ENCODE measurements at places on chromosomes 7 and 10.

- DNase-seq: no peak
These were observed 6.4 kb upstream of the ZNF398 start for GRCh38 chr7:149140831-149141230.

- DNase-seq: no peak
These were observed 25.6 kb downstream of the IRF5 start for GRCh38 chr7:128963327-128963757.

- no peak for DNase-seq
These were observed 490.8 kb downstream of the TNS3 start for GRCh38 chr7:47091141-47091540.

DNA sequence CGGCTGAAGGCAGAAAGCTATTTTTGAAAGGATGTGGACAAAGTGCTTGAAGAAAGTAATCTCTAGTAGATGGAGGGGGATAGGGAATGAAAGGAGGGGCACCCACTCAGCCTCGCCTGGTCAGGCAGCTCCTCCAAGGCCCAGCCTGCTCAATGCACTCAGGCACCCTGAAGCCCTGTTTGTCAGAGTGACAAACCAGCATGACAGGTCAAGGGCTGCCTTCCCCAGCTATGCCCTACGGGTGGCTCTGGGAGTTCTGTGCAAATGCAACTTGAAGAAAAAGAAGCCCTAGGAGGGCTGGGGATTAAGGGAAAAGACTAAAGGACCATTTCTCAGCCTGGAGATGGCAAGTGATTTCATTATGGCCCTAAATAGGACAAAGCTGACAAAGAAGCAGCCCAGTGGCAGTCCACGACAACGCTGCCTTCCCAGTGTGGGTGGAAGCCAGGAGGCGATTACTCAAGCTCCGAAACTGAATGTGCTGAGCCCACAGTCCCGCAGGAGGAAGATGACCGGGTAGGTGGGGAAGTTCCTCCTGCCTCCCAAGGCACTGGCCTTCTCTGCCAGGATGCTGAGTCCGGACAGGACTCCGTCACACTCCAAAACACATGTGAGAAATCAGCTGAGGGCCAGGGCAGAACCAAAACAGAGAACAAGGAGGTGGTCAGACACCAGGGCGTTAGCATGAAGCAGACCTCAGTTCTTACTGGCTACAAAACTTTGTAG, 16.3 kb downstream of the LIPA start:
- no peak for DNase-seq

GRCh38 chr7:44331682-44332081, 6.3 kb upstream of the CAMK2B start:
- no peak for DNase-seq

- DNase-seq: peak; percentile 29
These were observed 37.3 kb upstream of the PRSS1 start for GRCh38 chr7:142711746-142712616.

GRCh38 chr10:113569576-113569975, 16.7 kb downstream of the HABP2 start:
- no peak for DNase-seq

- no peak for DNase-seq
These were observed 111.3 kb upstream of the CHST15 start for GRCh38 chr10:124204726-124205125.

DNA sequence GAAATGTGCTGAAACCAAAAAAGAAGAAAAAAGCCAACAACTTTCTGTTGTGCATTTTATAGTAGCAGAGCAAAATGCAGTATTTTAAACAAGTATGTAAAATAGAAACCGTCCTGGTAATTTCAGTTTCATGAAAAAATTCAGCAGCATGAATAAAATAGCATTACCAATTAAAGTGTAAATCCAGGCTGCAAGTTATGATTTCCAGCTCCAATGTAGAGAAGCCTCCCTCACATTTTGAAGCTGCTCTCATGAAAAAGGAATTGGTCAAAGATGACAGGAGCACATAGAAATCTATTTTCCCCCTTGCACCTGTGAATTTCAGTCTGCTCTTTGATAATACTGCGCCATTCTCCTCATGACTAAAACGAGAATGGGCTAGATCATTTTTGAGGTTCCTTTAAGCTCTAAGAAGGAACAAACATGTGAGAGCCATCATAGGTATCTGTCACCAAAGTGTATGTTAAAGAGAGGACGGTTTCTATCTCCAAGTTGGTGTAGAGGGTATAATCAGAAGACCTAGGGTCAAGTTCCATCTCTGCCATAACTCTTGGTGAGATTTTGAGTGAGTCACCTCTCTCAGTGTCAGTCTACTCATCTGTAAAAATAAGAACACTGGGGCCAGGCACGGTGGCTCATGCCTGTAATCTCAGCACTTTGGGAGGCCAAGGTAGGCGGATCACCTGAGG, 107.5 kb downstream of the MTPAP start:
- no peak for DNase-seq

DNA sequence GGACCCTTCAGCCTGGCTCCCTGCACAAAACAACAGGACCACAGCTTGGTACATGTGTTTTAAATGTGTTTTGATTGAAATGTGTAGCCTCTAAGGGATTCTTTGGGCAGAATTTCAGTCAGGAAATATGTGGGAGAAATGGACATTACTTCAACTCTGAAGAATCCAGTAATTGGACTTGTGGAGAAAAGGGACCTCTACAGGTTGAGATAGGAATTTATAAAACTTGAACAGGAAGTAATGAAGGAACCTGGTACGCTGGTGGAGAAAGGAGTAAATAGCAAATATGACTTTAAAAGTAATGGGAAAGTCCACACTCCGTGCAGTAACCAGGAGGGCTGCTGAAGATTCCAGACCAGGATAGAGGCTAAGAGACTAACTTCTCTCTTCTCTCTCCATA, 220.5 kb downstream of the LHFPL3 start:
- no peak for DNase-seq

GRCh38 chr7:134535919-134536299, 8.5 kb downstream of the AKR1B10 start:
- no peak for DNase-seq

DNA sequence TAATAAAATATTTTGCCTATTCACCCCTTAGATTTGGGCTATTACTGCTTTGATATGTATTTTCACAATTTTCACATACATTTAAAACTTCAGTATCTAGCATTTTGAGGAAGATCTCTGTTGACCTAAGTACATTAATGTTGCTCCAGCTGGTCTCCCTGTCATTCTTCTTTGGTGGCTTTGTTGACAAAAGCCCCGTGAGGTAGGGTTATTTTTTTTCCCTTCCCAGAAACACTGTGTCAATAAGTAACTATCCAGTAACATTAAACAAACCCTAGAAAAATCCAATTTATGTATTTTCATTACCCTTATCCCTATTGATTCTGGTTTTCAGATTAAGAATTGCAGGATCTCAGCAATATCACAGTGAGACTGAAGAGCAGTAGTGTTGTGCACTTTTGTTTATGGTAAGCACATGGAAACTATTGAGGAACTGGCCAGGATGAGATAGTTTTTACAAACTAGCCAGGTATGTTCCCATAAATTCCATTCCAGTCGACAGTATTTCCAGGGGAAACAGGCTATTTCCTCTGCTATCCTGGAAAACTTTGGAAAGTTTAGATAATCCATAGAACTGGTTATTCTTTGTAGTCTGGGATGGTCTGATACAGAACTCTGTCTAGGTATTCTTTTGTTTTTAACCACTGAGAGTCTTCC, 198.2 kb downstream of the PON1 start:
- DNase-seq: no peak

DNA sequence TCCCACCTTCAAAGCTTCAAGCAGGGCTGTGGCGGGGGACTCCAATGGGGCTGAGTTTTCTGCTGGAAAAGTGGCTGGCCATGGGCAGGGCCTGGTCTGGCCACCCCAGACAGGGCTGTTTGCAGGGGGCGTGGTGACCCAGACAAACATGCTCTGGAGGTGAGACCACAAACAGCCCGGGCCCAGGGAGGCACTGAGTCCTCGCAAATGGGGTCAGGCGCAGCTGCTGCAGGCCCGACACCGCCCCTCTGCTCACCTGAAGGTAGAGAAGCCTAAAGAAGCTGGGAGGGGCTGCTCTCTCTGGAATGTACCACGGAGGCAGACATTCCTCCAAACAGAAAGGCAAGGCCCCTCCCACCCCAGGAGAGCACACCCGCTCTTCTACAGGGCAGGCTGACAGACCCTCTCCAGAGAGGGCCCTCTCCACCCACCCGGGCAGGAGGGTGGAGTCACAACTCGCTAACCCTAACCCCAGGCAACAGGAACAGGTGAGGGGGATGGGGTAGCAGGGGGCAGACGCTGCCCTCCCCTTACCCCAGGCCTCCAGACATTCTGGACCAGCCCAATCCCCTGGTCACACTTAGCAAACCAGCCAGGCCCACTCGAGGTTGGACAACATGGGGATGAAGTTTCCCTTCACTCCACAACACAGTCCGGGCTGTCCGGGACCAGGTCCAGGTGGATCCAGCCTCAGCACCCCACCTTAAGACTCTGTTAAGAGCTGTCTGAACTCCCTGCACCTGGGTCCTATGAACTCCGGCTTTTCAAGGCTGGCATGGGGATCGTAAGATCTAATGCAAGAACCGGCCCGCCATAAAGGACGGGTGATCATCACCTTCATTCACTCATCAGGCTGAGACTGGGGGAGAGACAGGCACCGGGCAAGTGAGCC, 32.3 kb downstream of the OAT start:
- no peak for DNase-seq

DNA sequence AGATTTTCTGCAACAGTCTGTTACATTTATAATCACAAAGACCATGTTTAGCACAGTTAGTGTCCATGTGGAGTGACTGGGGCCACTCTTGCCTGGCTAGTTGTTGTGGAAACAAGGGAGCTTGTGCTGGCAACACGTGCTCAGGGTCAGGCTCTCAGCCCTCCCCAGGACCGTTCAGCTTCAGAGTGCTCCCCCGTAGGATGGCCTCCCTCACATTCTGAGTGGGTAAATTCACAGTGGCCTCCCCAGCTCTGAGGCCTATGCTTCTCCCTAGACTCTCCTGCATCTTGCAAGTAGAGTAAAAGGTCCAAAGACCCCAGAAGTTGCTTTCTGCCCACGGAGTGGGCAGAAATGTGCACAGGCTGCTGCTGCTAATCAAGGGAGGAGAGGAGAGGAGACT, 122.3 kb downstream of the ADCY1 start:
- DNase-seq: no peak

- no peak for DNase-seq
These were observed 19.0 kb downstream of the AQP1 start for GRCh38 chr7:30930621-30931020.

- DNase-seq: no peak
These were observed 146.0 kb downstream of the MYOF start for GRCh38 chr10:93336110-93336509.

DNA sequence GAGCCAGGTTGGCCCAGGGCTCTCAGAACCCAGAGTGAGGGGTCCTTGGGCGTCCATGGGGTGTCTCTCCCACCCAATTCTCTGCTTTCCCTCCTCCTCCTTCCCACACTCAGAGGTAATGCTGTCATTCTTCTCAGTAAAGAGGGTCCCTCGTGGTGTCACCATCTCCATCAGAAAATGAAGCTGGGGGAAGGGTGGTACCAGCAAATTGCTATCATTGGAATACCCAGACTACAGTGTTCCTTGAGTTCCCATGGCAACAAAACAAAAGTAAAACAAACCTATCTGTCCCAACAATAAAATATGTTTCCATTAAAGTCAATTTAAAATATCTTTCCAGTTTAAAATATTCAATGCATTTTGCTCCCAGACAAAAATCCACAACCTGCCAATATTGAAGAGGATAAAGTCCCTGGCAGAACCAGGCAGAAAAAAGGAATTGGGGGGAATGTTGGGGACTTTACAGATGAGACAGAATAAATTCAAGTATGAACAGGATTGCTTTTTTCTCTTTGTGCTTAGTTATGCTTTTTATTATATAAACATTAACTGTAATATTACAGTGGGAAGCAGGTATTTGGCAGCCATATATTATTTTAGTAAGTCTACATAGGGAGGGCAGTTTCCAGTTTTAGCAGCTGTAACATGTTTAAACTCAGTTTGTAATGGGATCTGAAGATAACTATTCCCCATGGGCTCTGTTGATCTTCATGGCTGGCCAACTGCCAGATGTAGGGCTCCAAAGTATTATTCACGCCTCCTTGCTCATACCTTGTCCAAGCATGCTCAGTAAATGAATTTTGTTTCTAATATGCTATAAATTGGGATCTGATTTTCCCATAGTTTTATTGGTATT, 182.1 kb downstream of the ARID5B start:
- no peak for DNase-seq

GRCh38 chr7:69651101-69651590, 52.9 kb downstream of the AUTS2 start:
- DNase-seq: no peak

- DNase-seq: no peak
These were observed 304.5 kb upstream of the FZD8 start for GRCh38 chr10:35946556-35946955.

DNA sequence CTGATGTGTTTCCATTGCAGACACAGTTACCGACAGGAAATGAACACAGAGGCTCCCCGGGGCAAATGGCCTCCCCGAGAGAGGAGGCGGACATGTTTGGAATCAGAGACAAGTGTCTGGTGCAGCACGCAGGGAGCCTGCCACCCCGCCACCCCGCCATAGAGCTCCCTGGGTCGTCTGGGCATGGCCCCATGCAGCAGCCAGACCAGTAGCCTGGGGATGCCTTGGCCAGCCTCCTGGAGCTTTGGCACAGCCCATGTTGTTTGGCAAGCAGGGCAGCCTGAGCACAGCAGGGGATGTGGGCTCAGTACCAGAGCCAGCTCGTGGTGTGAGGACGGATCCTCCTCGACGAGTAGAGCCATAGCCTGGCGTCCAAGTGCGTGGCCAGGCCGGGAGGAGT, 80.8 kb downstream of the NKX6-2 start:
- DNase-seq: no peak

GRCh38 chr10:76035206-76036110, 604.0 kb downstream of the LRMDA start:
- DNase-seq: no peak

GRCh38 chr10:11280187-11280932, 262.7 kb downstream of the CELF2 start:
- DNase-seq: no peak

GRCh38 chr10:127928021-127928806, 21.3 kb downstream of the PTPRE start:
- DNase-seq: no peak

GRCh38 chr10:91919651-91920050, 3.9 kb upstream of the BTAF1 start:
- DNase-seq: no peak

DNA sequence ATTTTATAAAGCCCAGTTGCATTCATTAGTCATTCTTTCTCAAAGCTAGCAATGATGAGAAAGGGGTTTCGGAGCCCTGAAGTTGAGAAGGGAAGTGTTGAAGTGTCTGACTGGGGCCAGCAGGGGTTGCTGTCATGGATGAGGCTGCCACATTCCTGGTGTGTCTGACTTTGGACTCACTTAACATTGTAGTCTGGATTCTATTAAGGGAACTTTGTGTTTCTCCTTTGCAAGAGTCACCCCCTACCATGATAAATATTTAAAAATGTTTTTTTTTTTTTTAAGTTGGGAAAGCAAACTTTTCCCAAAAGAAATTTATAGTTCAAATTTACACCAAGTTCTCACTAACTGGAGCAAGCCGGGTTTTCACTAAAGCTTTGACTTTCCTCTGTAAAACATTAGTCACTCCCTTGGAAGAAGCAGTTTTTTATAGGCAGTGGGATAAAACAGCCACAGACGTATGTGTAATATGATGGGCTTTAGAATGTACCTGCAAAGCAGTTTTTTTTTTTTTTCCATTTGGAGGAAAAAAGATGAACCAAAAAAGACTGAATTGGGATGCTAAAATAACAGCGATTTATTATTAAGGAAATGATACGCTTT, 243.6 kb downstream of the TWIST1 start:
- DNase-seq: no peak
